ENCODE measurements at places on chromosomes 16 and 17.

- DNase-seq = no peak
Measured at GRCh38 chr17:57968456-57968855, 13.2 kb upstream of the CUEDC1 start.

GRCh38 chr16:65600629-65601028, 478.8 kb upstream of the CDH11 start:
- DNase-seq = no peak

DNA sequence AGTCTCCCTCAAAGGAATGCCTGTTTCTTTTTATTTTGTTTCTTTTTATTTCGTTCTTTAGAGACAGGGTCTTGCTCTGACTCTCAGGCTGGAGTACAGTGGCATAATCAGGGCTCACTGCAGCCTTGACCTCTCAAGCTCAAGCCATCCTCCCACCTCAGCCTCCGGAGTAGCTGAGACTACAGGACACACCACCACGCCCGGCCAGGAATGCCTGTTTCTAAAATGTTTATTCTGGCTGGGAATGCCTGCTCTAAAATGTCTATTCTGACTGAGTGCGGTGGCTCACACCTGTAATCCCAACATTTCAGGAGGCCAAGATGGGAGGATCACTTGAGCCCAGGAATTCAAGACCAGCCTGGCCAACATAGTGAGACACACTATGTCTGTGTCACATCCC, 2.5 kb upstream of the MMP28 start:
- no peak for DNase-seq

GRCh38 chr17:48840441-48840840, 9.6 kb downstream of the CALCOCO2 start:
- no peak for DNase-seq

- peak; percentile 90 for DNase-seq
Measured at GRCh38 chr17:61504697-61505096, 52.5 kb downstream of the TBX4 start.

- no peak for DNase-seq
Measured at GRCh38 chr17:58520843-58521430, 6.5 kb upstream of the MTMR4 start.

- no peak for DNase-seq
Measured at GRCh38 chr17:47937941-47938340, 3.4 kb upstream of the PNPO start.

- DNase-seq = no peak
Measured at GRCh38 chr17:76270127-76270592, 5.0 kb downstream of the UBALD2 start.

GRCh38 chr16:12588510-12588909, 215.2 kb downstream of the CPPED1 start:
- no peak for DNase-seq

GRCh38 chr16:81695321-81696165, 83.5 kb upstream of the PLCG2 start:
- DNase-seq = no peak

DNA sequence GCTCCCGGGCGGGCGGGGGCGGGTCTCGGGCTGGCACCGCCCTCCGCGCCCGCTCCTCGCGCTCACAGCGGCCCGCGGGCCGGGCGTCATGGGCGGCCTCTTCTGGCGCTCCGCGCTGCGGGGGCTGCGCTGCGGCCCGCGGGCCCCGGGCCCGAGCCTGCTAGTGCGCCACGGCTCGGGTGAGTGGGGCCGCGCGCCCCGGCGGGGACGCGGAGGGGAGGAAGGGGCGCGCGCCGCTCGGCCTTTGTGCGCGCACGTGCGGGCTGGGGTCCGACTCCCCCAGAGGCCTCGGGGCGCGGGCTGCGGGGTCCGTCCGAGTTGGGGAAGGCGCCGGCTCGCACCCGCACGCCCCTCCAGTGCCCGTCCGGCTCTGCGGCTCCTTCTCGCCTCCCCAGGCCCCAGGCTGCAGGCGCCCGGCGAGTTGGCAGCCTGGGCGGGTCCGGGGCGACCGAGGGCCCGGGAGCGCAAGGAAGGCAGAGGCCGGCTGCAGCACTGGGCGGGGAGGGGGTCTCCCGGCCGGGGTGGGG, at the start of gene NME4:
Gene NME4 (plus strand): TSS at position 65 of the 527 bp plus-strand sequence. CDS start 24 bp downstream, at position 89.
- no peak for DNase-seq

GRCh38 chr17:75759457-75759856, 5.5 kb downstream of the GALK1 start:
- no peak for DNase-seq

- no peak for DNase-seq
Measured at GRCh38 chr17:56638591-56639051, 45.1 kb downstream of the NOG start.

GRCh38 chr17:74235911-74236371, 22.6 kb downstream of the TTYH2 start:
- DNase-seq = no peak

GRCh38 chr16:15450624-15451023, 16.2 kb downstream of the BMERB1 start:
- peak; percentile 57 for DNase-seq

GRCh38 chr17:66427134-66427533, 124.7 kb downstream of the PRKCA start:
- DNase-seq = no peak

- DNase-seq = no peak
Measured at GRCh38 chr17:48228720-48229119, 121.2 kb downstream of the SNX11 start.

DNA sequence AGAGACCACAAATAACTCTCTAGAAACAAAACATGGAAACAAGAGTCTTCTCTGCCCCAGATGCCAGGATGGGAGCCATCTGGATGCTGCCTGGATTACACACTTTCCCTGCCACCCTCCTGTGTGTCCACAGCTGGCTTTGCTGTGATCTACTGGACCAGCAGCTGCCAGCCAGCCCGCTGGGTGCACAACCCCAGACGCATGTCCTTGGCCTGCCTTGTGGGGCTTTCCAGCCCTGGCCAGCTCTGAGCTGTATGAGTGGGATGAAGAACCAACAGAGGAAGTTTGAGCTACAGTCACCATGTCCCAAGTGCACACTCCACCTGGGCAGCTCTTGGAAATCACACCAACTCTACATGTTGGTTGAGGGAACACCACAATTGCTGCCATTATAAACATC, 57.0 kb upstream of the TNRC6C start:
- DNase-seq = no peak

- no peak for DNase-seq
Measured at GRCh38 chr16:9260666-9261065, 169.2 kb downstream of the HAPSTR1 start.

DNA sequence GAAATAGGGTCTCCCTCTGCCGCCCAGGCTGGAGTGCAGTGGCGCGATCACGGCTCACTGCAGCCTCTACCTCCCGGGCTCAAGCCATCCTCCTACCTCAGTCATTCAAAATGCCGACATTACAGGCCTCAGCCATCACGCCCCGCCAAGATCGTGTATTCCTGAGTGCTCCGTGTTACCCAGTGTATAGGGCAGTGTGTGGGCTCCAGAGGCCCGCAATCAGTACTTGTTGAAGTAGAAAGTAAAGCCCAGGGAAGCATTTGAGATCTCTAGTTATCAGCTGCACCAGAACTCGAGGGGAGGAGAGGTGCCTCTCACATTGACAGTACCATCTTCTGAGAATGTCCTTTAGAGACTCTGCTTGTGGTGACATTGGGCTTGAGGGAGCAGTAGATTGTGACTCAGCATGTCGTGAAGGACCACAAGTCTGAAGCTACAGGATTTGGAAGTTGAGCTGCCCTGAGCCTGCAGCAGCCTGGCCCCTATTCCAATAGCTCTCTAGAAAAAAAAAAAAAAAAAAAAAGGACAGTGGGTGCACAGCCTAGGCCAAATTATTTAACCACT, 1.1 kb upstream of the PRPSAP1 start:
- DNase-seq = no peak

DNA sequence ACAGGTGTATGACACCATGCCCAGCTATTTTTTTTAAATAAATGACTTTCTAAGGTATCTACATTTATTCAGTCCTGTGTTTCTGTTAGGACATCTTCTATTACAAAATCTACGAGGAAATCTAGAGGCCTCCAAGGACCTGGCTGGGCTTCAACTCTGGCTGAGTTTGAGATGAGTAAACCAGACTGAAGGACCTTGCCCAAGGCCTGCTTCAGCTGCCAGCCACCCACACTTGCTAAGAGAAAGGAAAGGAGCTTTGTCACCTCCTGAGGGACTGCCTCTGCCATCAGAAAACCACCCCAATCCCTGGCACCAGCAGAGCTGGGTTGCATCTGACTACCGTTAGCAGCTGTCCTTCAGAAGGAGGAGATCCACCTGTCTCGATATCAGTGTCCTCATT, 1.3 kb upstream of the MYO1D start:
- DNase-seq = peak; percentile 86

DNA sequence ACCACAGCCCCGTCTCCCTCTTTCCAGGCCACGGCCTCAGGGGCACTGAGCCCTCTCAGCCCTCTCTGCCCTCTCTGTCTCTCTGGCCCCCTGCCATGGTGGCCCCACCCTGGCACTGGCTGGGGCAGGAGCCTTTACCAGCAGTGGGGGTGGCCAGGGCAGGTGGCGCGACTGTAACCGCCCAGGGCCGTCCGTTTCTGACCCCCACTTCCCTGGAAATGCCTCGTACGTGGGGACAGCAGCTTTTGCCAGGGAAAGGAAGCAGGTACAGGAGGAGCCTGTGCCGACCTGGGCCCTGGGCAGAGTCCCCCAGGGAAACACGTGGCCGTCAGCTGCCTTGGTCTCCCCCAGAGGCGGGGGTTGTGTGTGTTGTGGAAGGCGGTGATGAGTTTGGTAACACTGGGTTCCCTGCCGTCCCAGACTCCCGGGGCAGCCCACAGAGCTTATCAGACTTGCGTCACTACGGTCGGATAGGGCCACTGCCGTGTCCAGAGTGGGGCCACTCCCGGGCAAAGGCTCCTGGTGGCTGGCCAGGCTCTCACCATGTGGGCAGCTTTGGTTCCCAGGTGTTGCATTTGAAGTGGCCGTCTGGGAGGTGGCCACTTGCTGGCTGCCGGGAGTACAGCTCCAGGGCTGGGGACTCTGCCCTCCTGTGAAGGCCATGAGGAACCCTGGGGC, 249.3 kb upstream of the CIBAR2 start:
- no peak for DNase-seq

GRCh38 chr17:3918372-3919122, 2.3 kb upstream of the P2RX1 start:
- no peak for DNase-seq

- no peak for DNase-seq
Measured at GRCh38 chr17:76720211-76720610, 6.2 kb downstream of the JMJD6 start.

GRCh38 chr17:79874329-79874981, 35.2 kb upstream of the CBX4 start:
- DNase-seq = no peak

DNA sequence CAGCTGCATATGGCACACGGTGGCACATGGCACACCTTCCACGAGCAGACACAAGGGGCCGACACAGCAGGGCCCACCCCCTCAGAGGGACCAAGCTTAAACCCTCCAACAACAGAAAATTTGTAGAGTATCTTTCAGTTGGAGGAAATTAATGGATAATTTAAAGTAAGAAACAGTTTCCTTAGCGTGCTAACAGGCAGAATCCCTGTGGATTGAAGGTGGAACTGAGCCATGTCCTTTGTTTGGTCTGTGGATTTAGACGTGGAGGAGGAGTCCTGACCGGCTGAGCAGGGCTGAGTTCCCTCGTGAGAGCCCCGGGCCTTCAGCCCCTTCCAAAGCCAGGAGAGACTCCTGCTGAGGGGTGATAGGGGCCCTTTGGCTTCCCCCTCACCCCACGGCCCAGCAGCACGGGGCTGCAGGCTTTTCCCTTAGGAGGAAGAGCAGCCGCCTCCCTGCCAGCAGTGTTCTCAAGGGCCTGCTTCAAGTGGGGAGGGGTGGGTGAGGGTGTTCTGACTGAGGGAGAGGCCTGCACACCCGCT, 1.4 kb upstream of the CYB561 start:
- DNase-seq = no peak

DNA sequence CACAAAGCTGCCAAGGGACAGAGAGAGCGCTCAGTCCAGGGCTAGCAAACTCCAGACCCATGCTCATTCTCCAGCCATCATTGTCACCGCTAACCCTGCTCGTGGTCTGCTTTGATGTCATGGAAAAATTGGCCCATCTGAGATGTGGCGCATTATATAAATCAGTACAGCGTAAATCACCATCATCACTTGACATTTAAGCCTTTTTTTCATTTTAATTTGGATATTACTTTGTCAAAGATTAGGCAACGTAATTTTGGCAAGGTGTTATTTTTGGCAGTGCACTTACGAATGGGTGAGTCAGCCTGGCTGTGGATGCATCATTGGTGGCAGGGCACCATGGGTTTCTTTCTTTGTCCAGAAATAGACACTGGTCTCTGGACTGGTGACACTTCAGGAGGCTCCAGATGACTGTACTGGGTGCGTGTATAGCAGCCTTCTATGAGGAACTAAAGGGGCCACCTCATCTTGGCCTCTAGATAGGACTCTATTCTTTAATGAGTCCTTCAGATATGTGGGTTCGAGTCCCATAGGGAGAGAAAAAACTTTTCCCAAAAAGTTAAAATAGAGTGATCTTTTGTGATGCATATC, 166.3 kb downstream of the MSI2 start:
- DNase-seq = peak; percentile 44

DNA sequence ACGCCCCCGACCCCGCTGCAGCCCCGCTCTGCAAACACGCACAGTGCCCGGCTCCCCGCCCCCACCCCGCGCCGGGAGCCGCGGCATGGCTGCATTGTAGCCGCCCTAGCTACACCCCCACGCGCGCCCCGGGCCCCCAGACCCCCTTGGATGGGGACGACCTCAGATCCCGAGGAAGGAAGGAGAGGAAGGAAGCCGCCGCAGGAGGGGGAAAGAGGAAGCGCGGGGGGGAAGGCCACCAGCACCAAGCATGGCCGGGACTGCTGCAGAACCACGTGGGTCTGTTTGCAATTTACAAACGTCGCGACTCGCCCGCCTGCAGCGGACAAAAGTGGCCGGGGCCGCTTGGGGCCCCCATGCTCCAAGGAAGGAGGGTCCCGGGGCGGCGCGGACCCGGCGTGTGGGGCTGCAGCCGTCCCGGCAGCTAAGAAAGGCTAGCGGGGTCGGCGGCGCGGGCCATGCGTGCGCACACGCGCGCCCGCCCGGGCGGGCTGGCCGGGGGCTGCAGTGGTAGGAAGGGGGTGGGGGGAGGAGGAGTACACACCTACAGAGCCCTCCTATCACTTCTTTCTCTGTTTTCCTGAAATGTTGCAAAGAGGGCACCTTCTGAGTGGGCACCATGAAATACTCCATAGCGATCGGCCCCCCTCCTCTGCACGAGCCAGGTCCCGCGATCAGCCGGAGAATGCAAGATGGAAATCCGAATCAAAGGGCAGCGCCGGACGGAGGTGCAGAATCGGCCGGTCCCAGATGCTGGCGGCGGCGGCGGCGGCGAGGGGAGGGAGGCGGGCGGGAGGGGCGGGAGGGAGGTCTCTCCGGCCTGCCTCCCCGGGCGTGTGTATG, 488 bp downstream of the TFAP4 start:
- DNase-seq = peak; percentile 29

GRCh38 chr17:40361925-40362695, 2.4 kb downstream of the GJD3 start:
- no peak for DNase-seq

DNA sequence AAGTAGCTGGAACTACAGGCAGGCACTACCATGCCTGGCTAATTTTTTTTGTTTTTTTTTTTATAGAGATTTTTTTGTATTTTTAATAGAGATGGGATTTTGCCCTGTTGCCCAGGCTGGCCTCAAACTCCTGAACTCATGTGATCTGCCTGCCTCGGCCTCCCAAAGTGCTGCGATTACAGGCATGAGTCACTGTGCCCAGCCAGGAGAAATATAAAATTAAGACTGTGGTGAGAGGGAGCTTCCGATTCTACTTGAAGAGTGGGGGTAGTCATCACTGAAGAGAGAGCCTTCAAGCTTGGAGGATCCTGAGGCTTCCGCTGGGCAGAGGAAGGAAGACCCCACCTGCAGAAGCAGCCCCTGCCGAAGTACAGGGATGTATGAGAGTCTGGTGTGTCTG, 34.4 kb upstream of the RGS9 start:
- no peak for DNase-seq

GRCh38 chr16:16940351-16940750, 530.4 kb downstream of the XYLT1 start:
- no peak for DNase-seq

Data from fibroblast of gingiva (primary cell).